ENCODE measurements at places on chromosomes 16 and 17.
A peak's percentile ranks its signal among the peaks of the same experiment; 100 is the strongest.

- no peak for DNase-seq
These were observed 324.1 kb downstream of the ZFHX3 start for GRCh38 chr16:72723781-72724180.

GRCh38 chr17:15260376-15261257 lies 4.5 kb downstream of the PMP22 start:
- DNase-seq, result peak; percentile 45

GRCh38 chr17:2253768-2254406 lies 49.7 kb downstream of the SMG6 start:
- no peak for DNase-seq

GRCh38 chr16:4936181-4936990 lies 562 bp downstream of the PPL start:
- peak; percentile 18 for DNase-seq

DNA sequence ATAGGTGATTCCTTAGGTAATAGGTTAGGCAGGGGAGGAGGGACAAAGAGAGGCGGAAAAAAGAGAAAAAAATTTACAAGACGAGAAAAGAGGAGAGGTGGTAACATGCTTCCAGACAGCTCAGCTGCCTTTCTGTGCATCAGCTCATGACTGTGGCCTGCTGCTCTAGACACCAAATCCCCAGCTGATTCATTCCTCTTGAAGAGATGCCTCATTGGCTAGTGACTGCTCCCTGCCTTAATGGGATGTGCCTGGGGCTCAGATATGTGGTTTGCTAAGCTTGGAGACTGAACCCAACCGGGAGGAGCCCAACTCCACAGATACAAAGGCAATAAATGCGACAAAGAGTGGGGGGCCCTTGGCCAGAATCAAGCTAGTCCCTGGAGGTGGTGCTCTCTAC lies 105.9 kb upstream of the FAM20A start:
- no peak for DNase-seq

GRCh38 chr17:77707546-77707945 lies 251.0 kb upstream of the TNRC6C start:
- no peak for DNase-seq

GRCh38 chr16:83967838-83968305 lies at the start of gene NECAB2:
NECAB2 (plus strand) TSS chr16:83968244; CDS start chr16:83968649, 405 bp downstream.
- peak; percentile 9 for DNase-seq

DNA sequence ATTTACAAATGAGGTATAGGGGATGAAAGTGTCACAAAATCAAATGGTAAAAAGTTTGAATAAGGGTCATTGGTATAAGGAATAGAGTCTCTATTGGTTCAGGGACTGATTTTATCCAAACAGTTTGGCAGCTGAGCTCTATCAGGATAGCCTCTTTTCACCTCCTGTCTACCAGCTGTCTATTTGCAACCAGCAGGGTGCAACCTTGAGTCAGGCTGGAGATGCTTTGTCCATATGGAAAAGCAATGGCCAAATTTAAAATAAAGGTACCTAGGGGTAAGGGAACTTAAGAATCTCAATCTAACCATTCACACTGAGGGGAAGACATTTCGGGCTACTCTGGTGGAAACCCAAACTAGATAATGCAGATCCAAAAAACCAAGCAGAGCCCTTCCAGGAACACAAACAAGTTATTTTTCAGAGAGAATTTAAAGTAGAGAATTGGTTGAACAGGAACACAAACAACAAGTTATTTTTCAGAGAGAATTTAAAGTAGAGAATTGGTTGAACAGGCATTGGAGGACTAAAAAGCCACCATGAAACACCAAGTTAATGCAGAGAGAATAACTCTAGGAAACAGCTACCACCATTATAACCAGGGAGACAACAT lies 12.6 kb upstream of the CA10 start:
- DNase-seq, result peak; percentile 75

- no peak for DNase-seq
These were observed 28.5 kb upstream of the CREBBP start for GRCh38 chr16:3908951-3909437.

GRCh38 chr17:6444571-6445335 lies 498 bp downstream of the PIMREG start:
- no peak for DNase-seq

- no peak for DNase-seq
These were observed 18.7 kb downstream of the UQCRC2 start for GRCh38 chr16:21971856-21972255.

DNA sequence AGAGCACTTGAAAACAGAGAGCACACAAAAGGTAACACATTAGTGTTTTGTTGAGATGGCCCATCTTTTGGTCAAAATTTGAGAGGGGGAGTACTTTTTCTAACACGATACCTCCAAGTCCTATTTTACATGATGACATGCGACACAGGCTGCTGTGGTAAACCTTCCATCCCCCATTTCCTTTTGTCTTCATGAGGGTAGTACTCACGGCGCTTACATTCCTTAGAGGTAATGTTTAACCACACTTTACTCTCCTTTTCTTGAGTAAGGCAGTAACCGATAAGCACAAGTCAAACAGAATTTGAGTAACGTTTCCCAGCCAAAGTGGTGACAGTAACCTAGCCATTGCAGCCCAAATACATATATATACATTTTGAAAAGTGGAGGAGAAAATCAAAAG lies 35.8 kb upstream of the PITPNM3 start:
- DNase-seq, result no peak

DNA sequence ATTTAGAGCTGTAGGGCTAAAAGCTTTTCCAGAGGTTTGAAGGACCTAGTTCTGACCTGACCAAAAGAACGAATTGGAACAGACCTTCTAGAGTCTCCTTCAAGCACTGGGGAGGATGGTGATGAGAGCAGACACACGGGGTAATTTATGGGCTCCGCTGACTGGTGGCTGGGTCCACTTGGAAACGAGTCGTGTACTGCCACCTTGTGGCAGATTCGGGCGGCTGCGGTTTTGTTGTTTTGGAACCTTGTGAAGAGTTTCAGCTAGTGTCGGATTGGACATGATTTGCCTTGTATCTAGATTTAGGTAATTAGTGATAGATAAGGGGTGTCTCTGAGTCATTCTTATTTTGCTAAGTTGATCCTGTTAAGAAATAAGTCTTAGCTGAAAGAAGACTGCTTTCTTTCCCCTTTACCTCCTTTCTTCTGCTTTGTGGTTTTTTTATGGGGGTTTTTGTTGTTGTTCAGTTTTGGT lies 98.9 kb downstream of the AATF start:
- DNase-seq, result peak; percentile 91

- no peak for DNase-seq
These were observed 38.1 kb downstream of the C17orf75 start for GRCh38 chr17:32303781-32304288.

GRCh38 chr16:21659124-21659523 lies 4.6 kb upstream of the OTOA start:
- no peak for DNase-seq

DNA sequence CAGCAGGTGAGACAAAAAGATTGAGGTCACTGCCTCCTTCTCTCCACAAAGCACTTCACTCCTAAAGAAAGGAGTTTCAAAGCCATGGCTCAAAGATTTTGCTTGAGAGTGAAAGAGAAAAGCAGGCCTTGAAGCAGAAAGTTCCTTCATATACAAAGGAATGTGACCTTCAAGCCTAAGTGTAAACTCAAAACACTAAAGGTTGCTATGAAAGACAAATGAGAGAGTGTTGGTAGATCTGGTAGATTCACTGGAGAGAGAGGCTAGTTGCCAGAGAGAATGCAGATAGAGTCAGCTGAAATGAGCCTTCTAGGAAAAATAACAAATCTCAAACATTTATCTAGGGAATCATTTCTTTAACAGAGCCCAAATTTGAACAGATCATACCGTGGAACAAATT lies 305.2 kb downstream of the CDH8 start:
- no peak for DNase-seq

DNA sequence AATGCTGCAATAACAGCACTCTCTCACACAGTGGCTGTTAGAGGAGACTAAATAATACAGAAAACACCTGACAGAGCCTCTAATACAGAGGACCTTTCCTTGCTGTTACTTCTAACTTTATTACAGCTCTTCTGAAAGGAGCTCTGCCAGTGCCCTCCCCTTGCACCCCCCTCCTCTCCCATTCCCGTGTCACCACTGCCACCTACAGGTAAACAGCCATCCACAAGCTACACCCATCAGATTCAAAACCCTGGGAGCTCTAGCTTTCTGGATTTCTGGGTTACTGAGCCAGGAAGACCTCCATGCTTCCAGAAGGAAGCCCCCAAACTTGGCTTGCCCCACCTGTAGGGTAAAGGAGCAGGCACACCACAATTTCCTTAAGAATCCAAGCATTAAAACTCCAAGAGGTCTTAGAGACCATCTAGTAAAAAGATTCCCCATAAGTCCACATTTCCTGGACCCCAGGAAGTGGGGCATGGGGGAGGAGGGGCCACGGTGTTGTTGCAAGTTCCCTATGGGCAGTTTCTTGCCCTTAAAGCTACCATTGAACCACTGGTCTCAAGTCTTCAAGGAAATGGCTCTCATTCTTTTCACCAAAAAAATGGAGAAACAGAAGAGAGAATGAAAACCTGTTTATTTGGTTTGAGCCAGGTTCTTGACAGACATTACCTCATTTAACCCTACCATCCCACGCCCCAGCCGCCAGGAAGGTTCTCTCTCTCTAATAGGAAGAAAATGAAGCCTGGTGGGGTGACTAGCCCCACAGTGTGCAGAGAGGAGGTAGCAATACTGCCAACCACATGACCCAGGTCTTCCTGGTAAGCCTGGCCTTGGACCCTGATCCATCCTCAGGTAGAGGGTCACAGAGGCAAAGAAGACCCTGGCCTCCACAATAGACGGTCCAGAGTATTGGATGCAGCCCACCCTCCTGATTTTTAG lies 52.8 kb downstream of the TOM1L2 start:
- DNase-seq, result peak; percentile 69

- DNase-seq, result no peak
These were observed 7.1 kb upstream of the LPCAT2 start for GRCh38 chr16:55501549-55502322.

DNA sequence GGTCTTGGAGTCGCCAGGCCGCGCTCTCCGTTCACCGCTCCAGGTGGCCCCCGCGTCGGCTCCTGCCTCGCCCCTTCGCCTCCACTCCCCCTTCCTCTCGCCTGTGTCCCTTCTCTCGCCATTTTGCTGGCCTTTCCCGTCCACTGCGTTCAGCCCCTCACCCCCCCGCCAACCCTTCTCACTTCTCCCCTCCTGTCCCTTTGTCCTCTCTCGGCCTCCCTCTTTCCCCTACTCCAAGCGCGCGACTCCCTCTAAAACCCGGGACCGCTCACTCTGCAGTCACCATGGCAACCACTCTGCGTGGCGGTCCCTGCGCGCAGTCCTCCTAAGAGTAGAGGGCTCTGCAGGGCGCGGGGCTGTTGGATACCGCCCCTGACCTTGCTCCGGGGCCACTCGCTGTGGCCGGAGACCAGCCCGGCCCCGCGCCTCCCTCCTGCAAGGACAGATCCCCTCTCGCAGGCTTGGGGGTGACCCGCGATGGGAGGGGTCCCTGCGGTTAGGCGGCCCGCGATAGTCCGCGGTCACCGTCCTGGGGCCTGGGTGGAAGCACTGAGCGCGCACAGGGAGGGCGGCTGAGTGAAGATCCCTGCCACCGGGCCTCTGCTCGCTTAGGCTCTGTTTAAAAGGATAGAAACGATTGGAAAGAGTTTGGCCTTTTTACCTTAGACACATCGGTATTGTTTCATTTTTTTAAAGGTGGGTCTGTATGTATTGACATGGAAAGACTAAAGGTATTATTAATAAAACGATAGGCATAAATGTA lies 454 bp downstream of the CCDC40 start:
- peak; percentile 45 for DNase-seq

DNA sequence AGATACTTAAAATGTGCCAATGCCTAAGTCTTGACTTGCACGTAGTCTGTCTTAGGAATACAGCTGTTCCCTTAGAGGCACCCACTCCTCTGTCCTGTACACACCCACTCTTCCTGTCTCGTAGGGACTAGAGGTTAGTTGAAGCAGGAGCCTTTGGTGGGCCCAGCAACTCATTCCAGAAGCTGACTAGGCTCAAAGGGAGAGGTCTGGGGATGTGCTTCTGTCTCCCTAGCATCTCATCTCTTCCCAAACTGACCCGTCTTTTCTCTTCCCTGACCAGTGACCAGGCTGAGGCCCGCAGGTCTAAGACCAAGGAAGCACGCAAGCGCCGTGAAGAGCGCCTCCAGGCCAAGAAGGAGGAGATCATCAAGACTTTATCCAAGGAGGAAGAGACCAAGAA lies 4.2 kb downstream of the RPL19 start:
- no peak for DNase-seq

- DNase-seq, result no peak
These were observed 13.6 kb downstream of the CDC42EP4 start for GRCh38 chr17:73297934-73298861.

- DNase-seq, result no peak
These were observed 10.7 kb downstream of the ZNF205 start for GRCh38 chr16:3122926-3123570.

DNA sequence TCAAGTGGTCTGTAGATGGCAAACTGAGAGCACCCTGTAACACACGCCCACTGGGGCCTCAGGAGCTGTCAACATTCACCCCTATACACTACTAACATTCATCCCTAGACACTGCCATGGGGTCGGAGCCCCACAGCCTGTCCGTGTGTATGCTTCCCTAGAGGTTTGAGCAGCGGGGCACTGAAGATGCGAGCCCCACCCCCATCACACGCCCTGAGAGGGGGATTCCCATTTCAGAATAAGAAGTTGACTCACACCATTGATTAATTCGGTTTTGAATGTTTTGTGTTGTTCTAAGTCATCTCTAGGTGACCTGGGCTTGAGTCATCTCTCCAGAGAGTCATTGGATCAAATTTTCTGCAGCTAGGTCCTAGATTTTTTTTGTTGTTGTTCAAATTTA lies 37.3 kb upstream of the MMD start:
- DNase-seq, result no peak

DNA sequence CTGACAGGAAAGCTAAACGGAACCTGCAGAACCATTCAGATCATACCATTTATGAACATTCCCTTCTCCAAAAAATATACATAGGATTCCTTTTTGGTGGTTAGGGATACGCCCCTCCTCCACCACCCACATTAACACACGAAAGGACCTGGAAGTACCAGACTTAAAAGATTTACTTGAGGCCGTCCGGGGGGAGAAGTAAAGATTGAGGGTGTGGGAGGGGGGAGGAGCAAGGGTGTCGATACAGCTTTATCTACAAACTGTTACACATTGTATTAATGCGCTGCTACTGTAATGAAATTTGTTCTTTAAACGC lies 537 bp downstream of the PALB2 start:
- no peak for DNase-seq

All from NCI-H510A treated with DMSO at 0.1 percent for 48 hours (cell line).